ENCODE measurements at places on chromosomes 6 and 20. TPM values are rescaled to one million over a fixed set of nuclear protein-coding genes. Genes with fewer than 3 reads are reported as not detected.

SIRPB2 gene
- 0.49 TPM for total RNA-seq

GSTA2 gene
- not detected for total RNA-seq

OR2B6 gene
- total RNA-seq: not detected

BACH2 gene
- total RNA-seq: 0.14 TPM

ADGB gene
- not detected for total RNA-seq

ISM1 gene
- total RNA-seq: 0.28 TPM

PAX1 gene
- not detected for total RNA-seq

MUC22 gene
- total RNA-seq: not detected

TREM2 gene
- total RNA-seq: 7.9 TPM

CDK19 gene
- total RNA-seq: 2.9 TPM

MRPS18B gene
- total RNA-seq: 60.3 TPM

RAET1G gene
- 30.8 TPM for total RNA-seq

Measured in airway epithelial cell (primary cell).